Stimulated activated CD4-positive, alpha-beta T cell treated with anti-CD3 and anti-CD28 coated beads, TNF-alpha, amount 100 ng/mL, for 1 hour (primary cell): ENCODE measurements at places on chromosomes 6 and 20.

- no peak for DNase-seq
Measured at GRCh38 chr6:83062225-83062624, 3.4 kb downstream of the UBE3D start.

DNA sequence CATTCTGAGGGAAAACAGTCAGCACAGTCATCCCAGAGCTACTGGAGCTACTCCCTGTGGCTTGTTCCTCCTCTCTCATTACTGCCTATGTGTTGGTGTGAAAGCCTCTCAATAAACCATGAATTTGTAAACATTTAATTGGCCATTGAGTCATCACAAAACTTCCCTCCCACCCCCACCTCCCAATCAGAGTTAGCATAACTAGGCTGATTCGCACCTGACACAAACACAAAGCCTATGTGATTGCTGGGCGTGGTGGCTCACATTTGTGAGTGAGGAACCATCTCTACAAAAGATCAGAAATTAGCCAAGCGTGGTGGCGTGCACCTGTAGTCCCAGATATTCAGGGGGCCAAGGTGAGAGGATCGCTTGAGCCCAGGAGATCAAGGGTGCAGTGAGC lies 17.1 kb upstream of the SNTA1 start:
- DNase-seq, result no peak

- DNase-seq, result no peak
Measured at GRCh38 chr6:163254341-163254835, 160.1 kb upstream of the QKI start.

DNA sequence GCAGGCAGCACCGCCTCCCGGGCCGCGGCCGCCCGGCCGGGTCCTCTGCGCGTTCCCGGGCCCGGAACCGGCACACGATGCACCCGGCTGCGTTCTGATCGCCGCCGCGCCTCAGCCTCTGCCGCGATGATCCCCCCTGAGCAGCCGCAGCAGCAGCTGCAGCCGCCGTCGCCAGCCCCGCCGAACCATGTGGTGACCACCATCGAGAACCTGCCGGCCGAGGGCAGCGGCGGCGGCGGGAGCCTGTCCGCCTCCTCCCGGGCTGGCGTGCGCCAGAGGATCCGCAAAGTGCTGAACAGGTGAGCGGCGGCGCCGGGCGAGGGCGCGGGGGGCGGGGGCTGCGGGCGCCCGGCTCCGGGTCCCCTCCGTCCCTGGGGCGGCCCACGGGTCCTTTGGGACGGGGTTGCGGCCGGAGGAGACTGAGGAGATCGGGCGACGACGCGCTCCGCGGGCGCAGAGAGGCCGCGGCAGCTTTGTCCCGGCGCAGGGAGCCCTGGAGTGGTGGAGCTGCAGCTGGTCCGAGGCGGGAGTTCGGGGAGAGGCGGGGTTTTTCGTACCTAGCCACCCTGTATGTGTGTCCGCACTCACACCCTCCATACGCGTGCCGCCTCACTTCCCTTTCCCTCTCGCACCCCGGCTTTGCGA lies 659 bp downstream of the SLC35F1 start:
- DNase-seq, result no peak

DNA sequence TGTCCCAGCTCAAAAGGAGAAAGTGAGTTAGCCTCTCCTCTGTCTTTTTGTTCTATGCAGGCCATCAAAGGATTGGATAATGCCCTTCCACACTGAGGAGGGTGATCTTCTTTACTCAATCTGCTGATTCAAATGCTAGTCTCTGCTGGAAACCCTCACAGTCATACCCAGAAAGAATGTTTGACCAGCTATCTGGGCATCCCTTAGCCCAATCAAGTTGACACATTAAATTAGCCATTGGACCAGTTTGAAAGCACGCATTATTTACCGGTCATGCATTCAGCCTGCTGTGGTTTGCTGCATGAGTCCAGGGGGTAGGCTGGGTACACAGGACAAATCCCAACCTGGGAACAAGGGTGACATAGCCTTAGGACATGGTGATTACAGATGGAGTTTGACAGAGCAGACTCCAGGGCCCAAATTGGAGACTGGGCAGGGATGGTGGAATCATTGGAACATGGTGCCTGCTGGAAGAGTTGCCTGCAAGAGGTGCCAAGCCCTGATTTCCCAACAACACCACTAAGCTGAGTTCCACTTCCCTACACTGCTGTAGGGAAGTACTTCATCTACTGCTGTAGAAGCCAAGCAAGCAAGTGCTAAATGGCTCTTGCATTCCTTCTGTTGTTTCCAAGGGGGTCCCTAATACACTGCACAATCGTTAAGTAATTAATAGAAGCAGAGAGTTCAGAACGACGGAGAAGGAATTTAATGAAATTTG lies 87.7 kb downstream of the RNF182 start:
- DNase-seq, result no peak

- DNase-seq, result no peak
Measured at GRCh38 chr6:170152989-170153388, 137.9 kb downstream of the DLL1 start.

GRCh38 chr6:7087066-7087465 lies 20.7 kb upstream of the RREB1 start:
- no peak for DNase-seq

GRCh38 chr20:61251529-61252393 lies at the start of gene CDH4:
TSS of gene CDH4 (plus strand) at chr20:61252261.
- DNase-seq, result no peak

DNA sequence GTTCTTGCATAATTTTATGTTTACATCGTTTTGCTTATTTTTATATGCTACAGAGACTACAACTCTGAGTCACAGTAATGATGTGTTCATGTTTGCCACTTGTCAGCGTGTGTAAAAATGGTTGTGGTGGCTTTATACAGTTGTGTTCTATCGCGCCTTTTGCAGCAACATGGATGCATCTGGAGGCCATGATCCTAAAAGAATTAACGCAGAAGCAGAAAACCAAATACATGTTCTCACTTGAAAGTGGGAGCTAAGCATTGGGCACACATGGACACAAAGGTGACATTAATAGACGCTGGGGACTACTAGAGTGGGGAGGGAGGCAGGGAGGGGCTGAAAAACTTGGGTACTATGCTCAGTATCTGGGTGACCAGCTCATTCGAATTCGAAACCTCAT lies 996 bp upstream of the SEC23B start:
- no peak for DNase-seq

DNA sequence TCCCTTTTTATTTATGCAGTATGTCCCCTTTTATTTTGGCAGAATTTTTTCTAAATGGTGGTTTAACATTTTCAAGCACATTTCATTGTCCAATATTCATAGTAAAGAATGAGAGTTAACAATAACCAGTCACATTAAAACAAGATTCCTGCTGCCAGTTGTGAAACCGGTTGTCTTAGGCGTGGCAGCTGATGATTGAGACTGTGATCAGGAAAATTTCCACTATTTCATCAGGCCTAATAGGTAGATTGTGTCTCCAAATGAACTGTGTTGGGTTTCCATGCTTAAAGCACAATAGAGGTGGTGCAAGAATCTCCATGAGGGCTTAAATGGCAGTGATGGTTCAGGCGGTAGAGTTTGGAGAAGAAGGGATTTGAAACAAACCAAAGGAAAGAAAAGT lies 15.3 kb downstream of the PRDM1 start:
- DNase-seq, result no peak

- no peak for DNase-seq
Measured at GRCh38 chr6:105459049-105459448, 56.2 kb upstream of the PREP start.

- no peak for DNase-seq
Measured at GRCh38 chr6:140077827-140078560, 703.5 kb upstream of the CITED2 start.

- DNase-seq, result no peak
Measured at GRCh38 chr6:14951704-14952103, 294.2 kb upstream of the JARID2 start.

DNA sequence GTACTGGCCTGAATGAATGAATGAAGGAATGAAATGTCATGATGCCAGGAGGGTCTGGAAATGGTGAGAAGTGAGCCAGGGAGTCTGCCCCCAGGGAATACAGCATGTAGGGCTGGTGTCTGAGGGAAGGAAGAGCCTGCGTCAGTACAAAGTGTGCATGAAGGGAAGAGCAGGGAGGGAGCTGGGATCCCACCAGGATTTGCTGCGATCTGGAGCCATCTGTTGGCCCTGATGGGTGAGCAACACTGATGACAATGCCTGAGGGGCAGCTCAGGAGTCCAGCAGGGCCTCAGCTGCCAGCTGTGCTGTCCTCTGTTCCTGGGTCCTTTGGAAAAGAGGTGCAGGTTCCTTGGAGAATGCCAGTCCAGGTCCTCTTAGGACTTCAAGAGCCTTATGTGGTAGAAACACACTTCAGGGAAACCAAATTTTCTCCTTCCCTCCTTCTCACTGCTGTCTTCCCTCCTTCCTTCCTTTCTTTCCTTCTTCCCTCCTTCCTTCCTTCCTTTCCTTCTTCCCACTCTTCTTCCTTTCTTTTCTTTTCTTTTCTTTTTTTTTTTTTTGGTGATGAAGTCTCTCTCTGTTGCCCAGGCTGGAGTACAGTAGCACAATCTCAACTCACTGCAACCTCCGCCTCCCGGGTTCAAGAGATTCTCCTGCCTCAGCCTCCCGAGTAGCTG lies 11.5 kb downstream of the BPI start:
- DNase-seq, result no peak

DNA sequence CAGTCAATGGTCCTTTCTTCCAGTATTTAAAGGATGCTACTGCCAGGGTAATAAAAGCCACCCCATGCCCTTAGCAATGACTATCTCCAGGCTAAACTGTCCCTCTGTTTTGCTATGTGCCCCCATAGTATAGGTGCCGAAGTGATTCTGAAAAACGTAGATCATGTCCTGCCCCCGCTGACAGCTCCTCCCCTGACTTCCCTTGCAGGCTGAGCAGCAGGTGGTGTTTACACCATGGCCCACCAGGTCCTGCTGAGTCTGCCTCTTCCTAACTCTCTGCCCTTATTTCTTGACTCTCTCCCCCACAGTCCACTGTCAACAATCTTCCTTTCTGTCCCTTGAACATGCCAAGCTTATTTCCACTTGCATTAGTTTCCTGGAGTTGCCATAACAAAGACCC lies 352.5 kb upstream of the TSHZ2 start:
- no peak for DNase-seq

DNA sequence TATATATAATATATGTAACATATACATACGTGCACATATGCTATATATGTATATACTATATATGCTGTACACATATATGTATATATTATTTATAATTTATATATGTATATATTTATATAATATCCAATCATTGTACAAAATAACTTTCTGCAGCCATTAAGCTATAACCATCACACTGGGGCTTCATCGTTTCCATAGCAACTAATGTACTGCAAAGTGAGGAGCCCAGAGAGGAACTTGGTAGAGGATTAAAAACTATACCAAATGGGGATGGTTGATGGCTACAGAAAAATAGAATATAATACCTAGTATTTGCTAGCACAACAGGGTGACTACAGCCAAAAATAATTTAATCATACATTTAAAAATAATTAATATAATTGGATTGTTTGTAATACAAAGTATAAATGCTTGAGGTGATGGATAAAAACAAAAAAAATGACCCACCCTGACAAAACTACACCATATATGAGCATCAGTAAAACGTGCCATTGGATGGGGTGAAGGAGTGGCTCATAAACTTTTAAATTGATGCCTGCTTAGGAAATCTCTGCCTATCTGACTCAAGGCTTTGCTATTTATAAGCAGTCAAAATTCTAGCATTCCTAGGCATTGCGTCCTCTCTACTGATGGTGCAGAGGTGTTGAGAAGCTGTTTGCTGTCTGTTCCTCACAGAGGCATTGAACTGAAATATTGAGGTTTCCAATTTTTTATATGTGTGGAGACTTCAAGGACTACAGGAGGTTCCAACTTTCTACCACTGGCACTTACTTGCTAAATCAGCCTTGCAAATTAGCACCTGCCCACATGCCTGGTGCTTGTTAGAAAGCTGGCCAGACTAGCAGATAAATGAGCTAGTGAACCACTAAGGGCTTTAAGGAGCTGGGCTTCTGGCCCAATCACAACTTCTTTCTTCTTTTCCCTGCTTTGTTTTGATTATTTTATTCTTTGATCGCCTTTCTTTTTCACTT lies 190.1 kb downstream of the SCP2D1 start:
- DNase-seq, result no peak

DNA sequence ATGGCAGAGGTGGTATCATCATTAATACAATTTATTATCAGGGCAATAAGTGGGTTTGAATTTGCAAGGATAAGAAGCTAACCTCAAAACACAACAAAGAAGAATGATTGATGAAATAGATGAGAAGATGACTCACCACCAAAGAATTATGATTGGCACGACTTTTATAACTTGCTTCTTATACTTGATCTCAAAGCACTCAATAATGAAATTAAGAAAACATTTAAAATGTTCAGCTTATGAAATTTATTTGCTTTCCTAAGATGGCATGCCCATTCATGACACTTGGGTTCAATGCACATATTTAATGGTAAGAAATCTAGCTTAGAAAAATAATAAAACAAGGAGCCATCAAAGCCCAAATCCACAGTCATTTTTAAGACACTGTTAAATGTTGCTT lies 477.5 kb downstream of the GJA1 start:
- no peak for DNase-seq

DNA sequence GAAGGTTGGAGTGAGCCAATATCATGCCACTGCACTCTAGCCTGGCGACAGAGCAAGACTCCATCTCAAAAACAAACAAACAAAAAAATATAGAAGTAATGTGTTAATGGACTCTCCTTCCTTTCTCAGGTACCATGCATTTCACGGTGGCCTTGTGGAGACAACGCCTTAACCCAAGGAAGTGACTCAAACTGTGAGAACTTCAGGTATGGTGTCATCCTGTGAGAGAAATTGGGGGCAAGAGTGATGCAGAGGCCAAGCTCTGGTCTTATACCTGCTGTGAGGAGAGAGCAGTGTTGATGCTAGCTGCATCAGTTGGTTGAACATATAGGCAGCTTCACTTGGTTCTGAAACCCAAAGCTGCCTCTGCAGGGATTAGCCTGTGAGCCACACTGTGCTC lies 6.2 kb downstream of the ITCH start:
- DNase-seq, result no peak

DNA sequence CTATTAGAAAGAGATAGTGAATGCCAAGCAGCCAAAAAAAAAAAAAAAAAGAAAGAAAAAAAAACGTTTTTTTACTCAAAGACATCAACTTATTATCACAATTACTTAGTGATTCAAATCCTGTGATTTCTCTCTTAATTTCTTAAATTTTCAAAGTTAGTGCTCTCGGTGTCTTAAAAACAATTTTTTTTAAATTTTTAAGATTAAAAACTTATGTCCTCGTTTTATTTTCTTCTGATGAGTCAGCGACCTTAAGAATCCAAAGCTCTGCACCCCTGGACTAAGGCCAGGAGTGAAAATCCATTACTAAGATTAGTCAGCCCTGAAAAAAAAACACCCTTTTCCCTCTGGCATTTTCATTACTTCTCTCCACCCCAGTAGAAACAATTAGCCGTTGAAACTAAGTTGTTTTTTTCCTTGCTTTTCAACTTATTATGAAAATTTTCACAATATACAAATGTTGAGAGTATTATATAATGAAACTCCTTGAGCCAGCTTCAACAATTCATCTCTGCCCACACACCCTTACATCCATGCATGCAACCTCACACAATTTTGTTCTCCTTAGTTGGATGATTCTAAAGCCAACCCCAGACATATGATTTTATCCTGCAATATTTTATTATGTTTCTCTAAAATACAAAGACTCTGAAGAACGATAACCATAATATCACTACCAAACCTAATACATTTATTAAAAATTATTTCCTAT lies 85.6 kb upstream of the CARMIL1 start:
- DNase-seq, result no peak
